Foreskin keratinocyte (primary cell): ENCODE measurements at places on chromosomes 3 and 15.

DNA sequence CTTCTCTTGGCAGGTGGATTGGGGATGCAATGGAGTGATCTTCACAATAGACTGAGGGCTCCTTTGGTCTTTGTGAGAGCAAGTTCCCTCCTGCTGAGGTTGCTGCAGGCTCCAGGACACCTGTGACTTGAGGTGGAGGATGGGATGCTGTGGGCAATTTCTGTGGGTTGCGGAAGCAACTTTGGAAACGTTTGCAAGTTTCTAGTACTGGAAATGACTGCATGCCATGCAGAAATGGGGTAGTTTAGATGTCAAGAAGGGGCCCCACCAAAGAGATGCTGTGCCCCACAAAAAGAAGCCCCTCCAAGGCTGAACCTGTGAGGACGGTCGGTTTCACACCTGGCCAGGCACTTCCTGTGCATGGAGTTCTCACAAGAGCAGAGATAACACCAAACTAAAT lies 80.4 kb upstream of the XCR1 start:
- no peak for DNase-seq

DNA sequence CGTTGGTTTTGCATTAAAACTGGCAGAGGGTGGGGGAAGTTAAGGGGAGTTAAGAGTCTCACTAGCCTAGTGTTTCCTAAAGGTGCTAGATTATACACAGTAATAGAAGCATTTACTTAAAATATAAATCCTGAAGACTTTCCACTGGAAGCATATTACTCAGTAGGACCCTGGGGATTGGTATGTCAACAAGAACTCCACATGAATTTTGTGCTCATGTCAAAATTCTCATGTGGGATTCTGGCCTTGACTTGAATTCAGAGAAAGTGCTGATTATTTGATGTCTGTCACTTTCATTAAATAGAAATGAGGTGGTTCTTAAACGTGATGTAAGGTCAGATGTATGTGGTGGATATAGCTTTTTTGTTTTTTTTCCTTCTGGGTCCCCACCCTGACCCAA lies 997.2 kb downstream of the TUSC7 start:
- DNase-seq, result no peak

DNA sequence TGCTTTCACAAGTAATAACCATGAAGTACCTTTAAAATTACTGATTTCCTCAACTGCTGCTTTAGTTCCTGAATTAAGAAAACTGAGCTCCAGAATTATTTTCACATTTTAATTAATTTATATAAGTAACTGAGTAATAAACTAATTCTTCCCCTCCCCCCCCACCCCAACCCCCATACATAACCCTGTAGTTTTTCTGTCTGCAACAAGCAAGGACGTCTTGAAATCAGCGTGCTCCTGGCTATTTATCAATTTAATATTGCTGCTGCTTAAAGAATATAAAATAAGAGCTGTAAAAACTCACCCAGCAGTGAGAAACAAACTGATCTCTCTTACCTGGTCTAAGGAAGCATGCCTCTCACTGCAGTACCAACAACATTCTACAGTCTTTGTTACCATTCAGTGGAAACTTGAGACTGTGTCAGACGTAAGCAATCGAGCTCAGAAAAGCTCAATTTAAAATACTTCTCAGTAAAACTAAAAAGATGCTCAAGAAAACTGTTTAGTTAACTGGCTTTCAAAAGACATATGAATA lies 121.0 kb downstream of the TFDP2 start:
- DNase-seq, result peak; percentile 74

DNA sequence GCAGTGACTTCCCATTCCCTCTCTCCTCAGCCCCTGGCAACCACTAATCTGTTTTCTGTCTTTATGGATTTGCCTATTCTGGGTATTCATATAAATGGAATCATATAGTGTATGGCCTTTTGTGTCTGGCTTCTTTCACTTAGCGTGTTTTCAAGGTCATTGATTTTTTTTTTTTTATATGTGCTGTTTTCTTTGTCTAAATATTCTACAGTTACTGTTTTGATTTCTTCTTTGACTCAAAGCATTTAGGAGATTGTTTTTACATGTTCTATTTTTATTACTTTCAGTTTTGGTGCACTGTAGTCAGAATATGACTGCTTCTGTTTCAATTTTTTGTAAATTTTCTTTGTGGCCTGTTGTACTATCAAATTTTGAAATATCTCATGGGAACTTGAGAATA lies 71.9 kb upstream of the RNU6-1 start:
- no peak for DNase-seq

DNA sequence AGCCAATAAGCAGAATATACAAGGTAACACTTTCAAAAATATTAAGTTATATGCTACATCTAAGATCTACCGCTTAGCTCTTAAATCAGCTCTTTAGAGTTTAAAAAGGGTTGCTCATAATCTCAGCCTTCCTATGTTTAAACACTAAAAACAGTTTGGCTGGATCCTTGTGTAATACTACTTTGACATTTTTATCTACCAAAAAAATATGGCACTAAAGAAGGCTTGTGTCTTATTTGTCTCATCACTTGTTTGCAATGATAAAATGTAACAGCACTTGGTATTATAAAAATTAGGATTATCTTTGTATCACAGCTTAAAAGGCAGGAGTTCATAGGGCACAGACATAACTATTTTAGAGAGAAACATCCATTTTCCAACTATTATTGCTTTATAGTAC lies 9.8 kb downstream of the ANKRD28 start:
- no peak for DNase-seq

DNA sequence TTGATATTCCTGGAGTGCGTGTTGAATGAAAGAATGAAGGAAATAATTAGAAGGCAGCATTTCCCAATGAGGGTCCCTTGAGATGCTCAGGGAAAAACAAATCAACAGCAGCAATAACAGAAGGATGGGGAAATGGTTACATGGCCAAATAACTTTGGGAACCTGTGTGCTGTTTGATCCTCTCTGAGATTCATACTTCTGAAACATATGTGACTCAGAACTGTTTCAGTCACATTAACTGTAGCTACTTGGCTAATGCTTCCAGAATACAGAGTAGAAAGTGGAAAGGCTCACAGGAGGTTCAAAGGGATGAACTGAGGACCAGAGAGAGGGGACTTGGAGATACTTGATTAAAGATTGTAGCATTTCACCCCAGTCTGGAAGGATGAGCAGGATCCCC lies 258.2 kb downstream of the SLCO3A1 start:
- no peak for DNase-seq

DNA sequence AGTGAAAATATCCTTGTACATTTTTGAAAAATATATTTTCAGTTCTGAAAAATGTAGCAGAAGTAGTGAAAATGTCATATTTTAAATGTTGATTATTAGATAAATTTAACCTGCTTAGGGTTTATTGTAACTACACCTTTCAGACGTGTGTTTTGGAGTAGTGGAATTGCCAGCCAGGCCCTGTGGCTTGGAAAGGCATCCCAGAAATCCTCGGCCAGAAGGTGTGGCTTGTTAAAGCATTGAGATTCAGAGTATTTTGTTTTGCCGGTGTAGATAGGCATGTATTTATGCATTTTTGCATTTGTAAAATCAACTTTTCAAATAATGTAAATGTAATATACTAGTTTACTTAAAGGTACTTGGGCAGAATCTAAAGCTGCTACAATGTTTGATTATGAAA lies 7.0 kb downstream of the EBLN2 start:
- no peak for DNase-seq

DNA sequence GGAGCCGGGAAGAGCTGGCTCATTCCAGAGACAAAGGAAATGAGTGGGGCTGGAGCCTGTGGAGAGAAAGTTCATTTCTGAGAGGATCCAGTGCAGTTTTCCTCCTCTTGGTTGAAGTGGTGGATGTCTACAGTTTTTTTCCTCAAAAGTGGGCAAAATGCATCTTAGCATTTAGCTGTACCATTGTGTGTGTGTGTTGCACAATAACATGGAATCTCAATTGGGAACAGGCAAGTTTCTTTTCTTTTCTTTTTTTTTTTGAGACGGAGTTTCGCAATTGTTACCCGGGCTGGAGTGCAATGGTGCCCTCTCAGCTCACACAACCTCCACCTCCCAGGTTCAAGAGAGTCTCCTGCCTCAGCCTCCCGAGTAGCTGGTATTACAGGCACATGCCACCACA lies 101.5 kb upstream of the UBE2E1 start:
- no peak for DNase-seq

DNA sequence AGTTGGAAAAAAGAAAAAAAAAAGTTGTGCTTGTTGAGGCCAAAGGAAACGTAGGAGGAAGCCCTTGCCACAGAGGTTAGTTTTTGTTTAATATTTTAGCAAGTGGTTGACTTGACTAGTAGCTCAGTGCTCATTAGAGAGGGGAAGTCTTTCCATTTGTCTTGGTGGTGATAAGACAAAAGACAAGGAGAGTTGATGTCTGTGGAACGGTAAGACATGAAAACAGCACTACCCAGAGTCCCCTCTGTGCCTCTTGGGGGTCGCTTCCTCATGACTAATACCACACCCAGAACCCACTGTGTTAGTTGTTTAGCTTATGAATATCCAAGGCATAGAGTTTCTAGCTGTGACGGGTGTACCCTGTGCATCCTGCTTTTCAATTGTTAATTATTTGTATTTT lies 211.4 kb downstream of the ITPR1 start:
- DNase-seq, result no peak

DNA sequence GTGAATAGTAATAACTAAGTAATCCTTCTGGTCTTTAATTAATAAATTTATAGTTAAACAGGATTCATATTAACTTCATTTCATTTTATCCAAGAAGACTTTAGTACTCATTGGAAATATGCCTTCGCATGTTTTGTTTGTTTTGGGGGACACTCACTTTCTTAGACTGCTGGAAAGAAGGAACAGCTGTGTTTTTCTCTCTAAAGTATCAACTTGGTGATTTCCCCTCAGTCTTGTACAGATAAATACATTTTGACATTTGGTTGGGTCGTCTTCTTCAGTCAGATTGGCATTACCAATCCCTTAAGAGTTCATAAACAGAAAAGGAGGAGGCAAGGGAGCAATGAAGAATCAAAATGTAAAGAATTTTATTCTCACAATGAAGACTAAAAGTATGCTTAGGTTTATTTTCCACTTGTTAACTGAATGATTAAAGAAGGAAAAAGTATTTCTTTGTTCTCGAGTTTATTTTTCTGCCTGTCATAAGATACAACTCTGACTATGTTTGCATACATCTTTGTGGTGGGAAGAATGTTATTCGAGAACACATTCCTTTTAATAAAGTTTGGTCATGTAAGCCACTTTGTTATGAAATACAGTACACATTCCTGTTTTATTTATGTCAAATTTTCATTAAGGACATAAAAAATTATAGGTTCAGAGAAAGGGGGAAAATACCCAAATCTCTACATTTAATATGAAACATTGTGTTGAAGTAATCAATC lies 140.2 kb downstream of the GMNC start:
- DNase-seq, result no peak

GRCh38 chr3:12503126-12503957 lies 19.1 kb downstream of the TSEN2 start:
- DNase-seq, result no peak

DNA sequence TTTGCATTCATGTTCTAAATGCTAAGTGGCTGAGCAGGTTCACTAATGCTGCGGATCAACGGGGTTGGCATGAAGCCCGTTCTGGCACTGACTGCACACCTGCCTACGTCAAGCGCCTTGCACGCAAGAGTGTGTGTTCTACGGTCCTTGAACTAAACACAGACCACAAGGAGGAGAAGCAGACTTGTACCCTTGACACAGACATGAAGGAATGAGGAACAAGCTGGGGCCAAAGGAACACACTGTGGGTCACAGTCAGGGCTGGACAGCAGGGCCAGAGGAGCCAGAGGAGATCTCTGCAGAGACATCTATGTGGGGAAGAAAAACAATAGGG lies 48.0 kb upstream of the LDHAL6B start:
- no peak for DNase-seq

GRCh38 chr15:87354661-87355410 lies 901.7 kb downstream of the NTRK3 start:
- DNase-seq, result peak; percentile 95

DNA sequence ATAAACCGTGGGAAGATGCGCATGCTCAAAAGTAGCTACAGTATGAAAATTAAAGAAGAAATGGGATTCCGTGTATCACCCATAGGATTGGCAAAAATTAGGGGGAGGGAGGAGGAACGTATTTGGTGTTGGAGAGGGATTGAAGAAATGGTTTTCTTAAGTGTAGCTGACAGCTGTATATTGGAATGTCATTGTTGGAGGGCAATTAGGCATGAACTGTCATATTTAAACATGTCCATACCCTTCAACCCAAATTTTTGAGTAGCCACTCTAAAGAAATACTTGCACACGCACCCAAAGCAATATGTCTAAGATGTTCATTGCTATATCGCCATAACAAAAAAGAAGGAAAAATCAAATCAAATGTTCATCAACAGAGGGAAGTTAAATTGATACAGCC lies 144.7 kb downstream of the TLE3 start:
- DNase-seq, result no peak

GRCh38 chr3:191141728-191142127 lies 57.3 kb upstream of the OSTN start:
- DNase-seq, result peak; percentile 66

GRCh38 chr15:51825698-51826097 lies 3.8 kb upstream of the TMOD3 start:
- DNase-seq, result no peak

DNA sequence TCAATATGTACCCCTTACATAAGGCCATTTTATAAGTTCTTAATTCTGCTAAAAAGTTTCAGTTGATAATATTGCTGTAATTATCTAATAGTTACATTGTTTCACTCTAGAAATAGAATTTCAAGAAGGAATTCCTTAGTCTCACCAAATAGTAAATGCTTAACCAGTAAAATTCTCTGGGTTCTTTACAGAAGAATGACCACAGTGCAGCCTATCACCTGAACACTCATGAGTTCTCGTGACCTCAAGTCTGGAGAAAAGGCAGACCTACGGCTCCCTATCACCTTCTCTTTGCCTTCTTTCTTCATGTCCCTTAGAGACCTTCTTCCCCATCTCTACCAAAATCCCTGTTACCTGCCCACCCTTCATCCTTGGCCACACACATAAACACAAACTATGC lies 30.9 kb downstream of the CCDC191 start:
- DNase-seq, result no peak

DNA sequence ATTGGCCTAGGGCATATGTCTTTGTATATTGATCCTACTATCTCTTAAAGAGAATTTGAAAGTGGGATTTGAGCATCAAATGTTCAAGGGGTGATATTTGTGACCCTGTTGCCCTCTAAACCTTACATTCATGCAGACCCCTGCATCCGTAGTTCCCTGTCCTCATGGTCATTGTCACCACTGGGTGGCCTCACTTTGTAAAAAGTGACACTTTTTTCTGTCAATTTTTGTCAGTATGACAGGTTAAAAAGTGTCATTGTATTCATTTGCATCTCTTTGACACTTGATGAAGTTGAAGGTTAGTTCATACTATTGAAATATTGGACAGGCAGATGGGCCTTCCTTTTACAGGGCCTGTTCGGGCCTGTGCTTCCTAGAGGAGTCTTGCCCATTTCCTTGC lies 12.3 kb upstream of the KLF15 start:
- no peak for DNase-seq
